ENCODE measurements at places on chromosomes 5 and 9. TPM values are rescaled to one million over a fixed set of nuclear protein-coding genes. Genes with fewer than 3 reads are reported as not detected.

CTSV gene
- 0.79 TPM for total RNA-seq

WNT8A gene
- total RNA-seq: not detected

GFI1B gene
- not detected for total RNA-seq

DBH gene
- total RNA-seq: not detected

IRGM gene
- total RNA-seq: 2.2 TPM

CLTB gene
- total RNA-seq: 65.8 TPM

PCDHGA8 gene
- not detected for total RNA-seq

PKD2L2 gene
- total RNA-seq: not detected

ALDH7A1 gene
- 3.6 TPM for total RNA-seq

LCP2 gene
- total RNA-seq: 309 TPM

SLC4A9 gene
- total RNA-seq: 0.44 TPM

DNA sequence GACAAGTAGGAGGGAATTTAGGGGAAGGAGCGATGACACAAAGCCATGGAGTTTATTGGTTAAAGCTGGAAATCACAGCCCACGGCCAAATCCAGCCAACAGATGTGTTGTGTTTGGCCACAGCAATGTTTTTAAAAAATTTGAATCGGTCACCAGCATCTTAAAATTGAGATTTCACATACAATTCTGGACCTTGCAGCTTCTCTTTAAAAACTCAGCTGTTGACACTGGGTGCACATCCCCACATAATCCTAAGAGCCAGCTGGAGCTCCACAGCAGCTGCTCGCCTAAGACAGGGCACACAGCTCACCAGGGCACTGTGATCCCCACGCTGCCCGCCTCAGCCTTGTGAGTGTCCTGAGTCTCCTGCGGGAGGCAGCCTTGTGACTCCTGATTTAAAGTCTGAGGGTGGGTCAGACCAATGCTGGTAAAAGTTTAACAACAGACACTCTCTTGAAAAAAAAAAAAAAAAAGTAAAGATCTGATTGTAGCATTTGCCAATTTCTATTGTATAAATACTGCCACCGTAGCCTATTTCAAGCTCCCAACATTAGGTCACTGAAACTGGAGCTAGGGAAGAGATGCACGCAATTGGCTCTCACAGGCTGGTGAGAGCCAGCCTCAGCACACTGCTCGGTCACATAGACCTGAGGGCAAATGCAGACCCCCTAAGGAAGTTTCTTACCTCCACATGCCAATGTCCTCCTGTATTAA, 124.8 kb downstream of the HSD17B3 start:
- no peak for DNase-seq

GRCh38 chr5:140671472-140672125, 1.8 kb downstream of the DND1 start:
- DNase-seq: no peak

DNA sequence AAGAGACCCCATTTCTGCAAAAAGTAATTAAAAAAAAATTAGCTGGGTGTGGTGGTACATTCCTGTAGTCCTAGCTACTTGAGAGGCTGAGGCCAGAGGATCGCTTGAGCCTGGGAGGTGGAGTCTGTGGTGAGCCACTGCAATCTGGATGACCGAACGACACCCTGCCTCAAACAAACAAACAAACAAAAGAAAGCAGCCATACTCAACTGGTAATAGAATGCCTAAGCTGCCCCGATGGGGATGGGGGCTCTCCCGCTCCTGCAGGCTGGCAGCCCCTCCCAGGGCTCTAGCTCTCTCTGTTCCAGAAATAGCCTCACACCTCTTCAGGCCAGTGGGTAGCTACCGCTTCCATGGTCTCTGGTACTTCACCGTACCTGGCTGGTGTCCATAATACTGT, 241.8 kb downstream of the FANCC start:
- DNase-seq: no peak

DNA sequence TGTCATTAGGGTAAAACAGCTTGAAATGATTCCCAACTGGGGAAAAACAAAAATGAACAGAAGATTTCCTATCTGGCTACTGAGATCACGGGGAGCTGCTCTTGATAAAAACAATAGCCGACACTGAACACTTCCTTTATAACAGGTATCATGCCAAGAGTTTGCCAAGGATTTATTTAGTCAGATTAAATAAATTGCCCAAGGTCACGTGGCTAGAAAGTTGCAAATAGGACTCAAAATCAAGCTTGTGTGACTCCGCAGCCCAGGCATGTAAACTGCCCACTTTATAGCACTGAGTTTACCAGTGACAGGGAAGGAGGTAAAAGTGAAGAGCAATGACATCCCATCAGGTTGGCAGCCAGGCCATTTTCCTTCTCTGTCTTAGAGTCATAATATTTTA, 120.7 kb upstream of the ZNF618 start:
- DNase-seq: no peak

DNA sequence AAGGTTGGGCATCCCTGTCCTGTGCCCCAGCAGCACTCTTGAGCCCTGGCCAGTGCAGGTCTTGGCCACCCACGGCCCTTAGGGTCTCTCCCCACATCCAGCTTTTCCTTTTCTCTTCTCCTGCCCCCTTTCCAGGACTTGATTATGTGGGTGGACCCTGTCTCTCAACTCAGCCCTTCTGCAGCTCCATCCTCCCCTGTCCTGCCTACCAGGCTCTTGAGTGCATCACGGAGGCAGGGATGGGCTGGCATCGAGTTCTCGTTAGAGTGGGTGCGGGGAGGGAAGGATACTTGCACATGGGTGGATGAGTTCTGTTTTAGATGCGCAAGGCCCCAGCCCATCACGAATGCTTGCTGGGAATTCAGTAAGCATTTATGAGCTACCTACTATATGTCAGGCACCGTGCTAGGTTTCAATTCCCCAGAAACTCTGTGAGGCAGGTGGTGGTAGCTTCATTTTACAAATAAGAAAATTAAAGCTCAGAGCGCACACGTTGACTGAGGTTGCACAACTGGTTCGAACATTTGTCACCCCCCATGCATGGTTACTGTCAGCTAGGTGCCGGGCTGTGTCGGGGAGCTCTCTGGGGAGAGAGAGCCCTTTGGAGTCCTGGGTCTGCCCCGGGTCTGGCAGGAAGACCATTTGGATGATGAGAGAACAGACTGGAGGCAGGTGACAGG, 144.6 kb upstream of the PITX1 start:
- no peak for DNase-seq

GRCh38 chr5:175133185-175133584, 310.8 kb downstream of the DRD1 start:
- no peak for DNase-seq

- DNase-seq: no peak
These were observed 457.7 kb downstream of the BNC2 start for GRCh38 chr9:16412740-16413139.

GRCh38 chr5:137622850-137623249, 113.0 kb downstream of the KLHL3 start:
- no peak for DNase-seq

DNA sequence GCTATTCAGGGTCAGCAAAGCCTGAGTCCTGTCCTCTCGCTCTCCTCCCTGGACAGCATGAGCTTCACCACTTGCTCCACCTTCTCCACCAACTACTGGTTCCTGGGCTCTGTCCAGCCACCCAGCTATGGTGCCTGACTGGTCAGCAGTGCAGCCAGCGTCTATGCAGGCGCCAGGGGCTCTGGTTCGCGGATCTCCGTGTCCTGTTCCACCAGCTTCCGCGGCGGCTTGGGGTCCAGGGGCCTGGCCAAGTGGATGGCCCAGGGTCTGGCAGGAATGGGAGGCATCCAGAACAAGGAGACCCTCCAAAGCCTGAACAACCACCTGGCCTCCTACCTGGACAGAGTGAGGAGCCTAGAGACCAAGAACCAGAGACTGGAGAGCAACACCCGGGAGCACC, 8.6 kb downstream of the NIPBL start:
- no peak for DNase-seq

DNA sequence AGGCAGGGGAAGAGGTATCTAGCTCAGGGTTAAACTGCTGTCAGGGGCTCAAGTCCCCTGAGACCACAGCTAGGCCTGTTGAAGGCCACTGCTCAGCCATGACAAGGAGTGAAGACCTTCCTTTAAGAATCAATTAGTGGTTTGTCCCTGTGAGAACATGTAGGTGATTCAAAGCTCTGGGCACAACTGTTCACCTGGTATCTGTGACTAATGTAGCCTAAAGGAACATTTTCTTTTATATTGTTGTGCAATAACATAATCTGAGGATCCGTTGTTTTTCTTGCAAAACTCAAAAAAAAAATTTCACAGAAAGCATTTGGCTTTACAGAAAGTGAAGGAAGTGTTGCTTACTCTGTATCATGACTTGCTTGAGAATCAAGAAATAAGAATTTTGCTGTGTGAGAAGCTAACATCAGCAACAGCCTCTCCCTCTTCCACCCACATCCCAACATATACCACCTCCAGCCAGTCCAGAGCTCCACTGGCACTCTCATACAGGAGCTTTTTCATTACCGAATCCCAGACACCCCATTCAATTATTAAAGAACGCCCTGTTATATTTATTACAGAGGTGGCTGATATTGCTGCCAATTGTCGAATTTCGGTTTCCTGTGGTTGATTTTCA, 807.0 kb downstream of the TLE4 start:
- no peak for DNase-seq

DNA sequence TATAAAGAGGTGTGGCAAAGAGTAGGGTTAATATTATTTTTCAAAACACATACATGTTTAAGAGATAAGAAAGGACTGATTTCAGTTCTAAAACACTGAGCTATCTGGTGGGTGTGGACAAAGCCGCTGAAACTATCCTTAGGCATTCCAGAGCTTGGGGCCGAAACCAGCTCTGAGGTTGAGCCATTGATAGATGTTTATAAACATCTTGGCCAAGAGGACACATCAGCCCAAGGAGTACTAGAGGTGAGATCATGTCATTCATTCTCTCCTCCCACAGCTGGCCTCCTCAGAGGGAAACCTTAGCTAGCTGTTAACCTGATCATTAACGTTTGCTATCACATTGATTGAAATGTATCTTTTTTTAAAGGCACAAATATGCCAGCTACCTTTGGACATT, 89.9 kb downstream of the NLN start:
- DNase-seq: no peak

- no peak for DNase-seq
These were observed 396.3 kb downstream of the PDE4D start for GRCh38 chr5:59497207-59497606.

DNA sequence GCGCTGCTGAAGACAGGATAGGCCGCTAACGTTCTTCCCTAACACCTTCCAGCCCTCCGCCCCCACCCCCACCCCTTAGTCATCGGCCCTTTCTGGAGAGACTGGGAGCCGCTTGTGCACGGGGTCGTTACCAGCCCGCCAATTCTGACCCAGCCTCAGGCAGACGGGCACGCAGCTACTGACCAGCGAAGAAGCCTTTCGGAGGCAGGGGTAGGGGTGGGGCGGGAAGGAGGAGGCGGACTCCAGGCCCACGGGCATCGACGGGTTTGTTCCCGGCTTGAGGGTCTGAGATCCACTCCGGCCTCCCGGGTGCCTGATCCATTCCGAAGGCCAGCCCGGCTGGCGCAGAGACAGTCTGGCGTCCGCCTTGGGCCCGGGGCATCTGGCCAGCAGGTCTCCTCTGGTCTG, 729 bp upstream of the HAND1 start:
- DNase-seq: no peak

DNA sequence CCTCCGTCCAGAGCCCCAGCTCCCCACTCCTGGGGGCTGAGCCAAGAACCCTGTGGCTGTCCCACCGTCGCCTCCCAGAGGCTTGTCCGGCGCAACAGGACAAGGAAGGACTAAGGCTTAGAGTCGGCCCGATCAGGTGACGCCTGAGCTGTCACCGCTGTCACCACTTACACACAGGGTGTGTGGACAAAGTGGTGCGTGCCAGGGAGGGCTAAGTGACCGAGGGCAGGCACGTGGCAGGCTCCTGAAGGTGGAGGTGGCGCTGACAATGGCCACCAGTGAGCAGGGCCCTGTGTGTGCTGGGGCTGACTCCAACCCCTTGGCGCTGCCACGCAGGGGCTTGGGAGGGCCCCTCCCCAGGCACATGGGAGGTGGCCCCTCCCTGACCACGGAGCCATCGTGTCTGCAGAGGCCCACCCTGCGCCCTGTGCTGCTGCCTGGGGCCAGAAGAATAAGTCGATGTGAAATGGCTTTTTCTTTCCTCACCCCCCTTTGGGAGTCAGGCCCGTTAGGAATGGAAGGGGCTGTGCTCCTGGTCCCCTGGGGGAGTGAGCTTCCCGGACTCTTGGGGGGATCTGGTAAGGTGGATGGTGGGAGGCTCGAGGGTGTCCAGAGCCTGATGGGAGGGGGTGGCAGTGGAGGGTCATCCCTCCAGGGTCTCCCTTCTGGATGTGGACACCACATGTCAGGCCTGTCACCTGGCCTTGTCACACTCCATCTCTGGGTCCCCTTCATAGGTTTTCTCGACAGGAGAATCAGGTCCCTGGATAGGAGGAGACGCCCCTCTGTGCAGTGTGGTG, 2.6 kb upstream of the GPSM1 start:
- no peak for DNase-seq

DNA sequence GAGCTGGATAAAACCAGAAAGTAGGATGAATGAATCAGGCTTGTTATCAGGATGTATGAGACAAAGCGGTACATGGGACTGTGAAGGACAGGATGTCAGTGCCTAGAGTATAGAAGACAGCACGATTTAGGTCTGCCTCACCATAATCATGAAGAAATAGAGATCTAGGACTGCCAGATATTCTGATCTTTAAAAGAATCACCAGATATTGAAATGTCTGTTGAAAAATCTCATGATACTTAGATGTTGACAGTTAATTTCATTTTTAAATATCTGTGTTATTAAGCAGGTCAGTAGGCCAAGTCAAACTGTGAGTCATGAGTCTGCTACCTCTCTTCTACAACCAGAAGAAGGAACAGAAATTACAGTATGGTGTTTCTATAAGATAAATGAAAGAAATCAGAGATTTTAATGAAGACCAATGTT, 65.0 kb downstream of the ST8SIA4 start:
- DNase-seq: no peak

DNA sequence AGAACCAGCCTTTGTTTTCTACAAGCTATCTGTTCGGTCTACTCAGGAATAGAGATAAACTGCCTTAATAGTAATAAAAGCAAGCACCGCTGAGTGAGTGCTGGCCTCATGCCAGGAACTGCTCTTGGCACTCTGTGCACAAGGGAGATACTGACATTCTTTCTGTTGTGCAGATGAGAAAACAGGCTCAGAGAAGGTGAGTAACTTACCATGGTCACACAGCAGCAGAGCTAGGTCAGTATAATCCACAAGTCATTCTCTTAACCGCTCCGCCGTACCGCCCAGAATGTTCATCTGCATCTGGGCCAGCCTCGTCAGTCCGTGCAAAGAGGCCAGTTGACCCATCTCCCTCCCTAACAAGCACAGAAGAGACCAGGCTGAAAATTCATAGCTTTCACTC, 27.4 kb downstream of the QRFP start:
- no peak for DNase-seq
